ENCODE measurements at places on chromosomes 3 and 15.

DNA sequence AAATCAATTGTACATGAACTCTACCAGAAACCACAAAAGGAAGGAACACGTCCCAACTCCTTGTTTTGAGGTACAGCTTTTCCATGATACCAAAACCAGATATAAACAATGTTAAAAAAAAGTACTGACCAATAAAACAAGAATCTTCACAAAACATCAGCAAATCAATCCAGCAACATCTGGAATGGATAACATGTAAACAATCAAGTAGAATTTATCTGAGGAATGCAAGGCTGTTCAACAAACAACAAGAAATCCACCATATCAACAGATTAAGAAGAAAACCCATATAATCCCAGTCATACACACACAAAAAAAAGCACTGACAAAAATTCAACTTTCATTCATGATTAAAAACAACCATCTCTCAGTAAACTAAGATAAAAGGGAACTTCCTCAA is 26.7 kb downstream of the TJP1 start:
- no peak for DNase-seq

GRCh38 chr3:184405075-184406030 is 25.5 kb downstream of the CHRD start:
- DNase-seq: no peak

DNA sequence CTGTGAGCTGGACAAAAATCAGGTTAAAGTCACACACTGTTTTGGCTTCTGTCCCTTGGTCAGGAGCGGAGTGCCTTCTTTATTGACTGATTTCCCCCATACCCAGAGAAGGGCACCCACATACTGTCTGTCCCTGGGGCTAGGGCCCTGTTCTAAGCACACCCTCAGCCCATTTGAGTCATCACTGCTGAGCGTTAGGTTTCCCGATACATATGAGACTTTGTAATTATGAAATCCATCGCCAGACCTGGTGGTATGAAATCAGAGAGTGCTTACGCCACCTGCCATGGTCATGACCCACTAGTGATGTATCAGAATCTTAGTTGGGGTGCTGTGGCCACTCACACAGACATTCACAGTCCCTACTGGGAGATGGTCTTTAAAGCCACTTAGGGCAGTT is 96.8 kb downstream of the CHDH start:
- no peak for DNase-seq

GRCh38 chr3:55198554-55198953 is 270.7 kb upstream of the LRTM1 start:
- no peak for DNase-seq

DNA sequence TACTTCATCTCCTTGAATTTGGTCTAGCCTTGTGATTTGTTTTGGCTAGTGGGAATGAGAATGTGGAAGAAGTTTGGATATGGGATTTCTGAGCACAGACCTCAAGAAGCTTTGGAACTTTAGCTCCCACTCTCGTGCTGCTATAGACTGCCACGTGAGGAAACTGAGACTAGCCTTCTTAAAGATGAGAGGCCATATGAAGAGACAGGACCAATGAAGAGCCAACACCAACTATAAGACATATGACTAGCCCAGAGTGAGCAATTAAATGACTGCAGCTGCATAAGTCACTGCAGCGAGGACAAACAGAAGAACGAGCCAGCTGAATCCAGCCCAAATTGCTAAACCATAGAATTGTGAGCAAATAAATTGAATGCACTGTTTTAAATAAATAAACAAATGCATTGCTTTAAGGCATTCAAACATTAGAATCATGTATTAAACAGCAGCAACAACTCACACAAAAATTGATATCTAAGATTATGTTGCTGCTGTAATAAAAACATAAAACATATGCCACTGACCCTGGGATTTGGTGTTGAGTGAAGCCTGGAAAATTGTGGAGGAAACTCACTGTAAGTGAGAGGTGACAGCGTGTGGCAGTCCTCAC is 15.7 kb upstream of the CNTN4 start:
- DNase-seq: no peak

DNA sequence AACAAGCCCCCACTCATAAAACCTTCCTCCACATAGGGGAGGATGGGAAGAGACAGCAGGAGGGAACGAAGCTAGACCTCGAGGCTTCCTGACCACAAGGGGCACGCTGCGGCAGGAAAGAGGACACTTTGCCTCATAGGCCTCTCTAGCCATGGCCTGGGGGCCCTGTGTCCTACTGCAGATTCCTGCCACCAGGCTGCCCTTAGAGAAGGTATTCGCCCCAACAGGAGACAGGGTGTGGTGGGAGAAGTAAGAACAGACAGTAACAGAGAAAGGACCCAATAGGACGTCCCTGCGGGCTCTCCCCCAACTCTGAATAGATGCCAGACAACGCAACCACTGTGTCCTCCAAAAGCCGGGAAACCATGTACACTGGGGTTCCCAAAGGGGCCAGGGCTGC is 36.8 kb downstream of the ADCY5 start:
- no peak for DNase-seq

Measured in progenitor cell of endocrine pancreas (in vitro differentiated cells).